ENCODE measurements at places on chromosomes 6 and 20.

- DNase-seq: no peak
These were observed 9.5 kb downstream of the NUS1 start for GRCh38 chr6:117684749-117685148.

DNA sequence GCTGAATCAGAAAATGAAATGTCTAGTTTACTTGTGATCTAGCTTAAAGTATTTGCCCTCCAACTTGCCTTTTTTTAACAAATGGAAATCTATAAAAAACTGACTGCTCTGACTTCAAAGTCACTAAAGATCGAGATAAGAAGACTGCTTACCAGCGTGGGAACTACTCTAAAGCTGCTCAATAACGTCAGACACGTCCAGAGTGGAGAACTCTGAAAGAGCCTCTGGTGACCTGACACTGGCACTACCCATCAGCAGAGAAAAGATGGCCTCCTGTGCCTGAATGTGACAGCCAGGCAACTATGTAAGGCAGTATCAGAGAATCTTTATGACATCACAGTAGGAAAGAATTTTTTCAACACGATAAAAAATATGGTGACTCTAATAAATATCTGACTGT is 202.1 kb upstream of the SHLD1 start:
- DNase-seq: no peak

DNA sequence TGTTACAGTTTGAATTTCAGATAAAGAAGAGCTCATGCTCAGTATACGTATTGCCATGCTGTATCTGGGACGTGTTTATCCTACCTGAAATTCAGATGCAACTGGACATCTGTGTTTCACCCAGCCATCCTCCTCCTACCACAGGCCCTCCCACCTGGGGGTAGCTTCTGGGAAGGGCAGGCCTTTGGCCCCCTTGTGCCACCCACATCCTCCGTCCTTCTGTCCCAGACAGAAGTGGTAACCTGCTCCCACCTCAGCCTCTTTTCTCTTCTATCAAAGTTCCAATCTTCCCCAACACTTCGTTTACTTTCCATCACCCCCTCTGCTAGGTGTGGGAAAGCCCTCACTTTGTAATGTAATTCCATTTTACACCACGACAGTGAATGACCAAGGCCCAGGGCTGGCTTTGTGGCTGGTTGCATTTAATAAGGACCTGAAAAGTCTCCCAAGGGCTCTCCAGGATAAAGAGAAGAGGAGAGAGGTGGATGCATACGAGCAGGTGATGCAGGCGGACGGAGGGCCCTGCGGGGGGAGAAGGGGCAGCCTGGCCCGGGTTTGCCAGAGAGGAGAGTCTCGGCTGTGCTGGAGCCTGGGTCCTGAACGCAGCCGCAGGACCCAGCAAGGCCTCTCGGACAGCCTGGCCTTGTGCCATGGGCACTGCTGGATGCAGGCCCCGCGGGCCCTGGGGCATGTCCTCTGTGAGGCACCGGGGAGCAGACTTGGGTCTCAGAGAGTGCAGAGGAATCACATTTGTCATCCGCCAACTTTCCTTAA is 98.4 kb downstream of the PSMB1 start:
- no peak for DNase-seq

DNA sequence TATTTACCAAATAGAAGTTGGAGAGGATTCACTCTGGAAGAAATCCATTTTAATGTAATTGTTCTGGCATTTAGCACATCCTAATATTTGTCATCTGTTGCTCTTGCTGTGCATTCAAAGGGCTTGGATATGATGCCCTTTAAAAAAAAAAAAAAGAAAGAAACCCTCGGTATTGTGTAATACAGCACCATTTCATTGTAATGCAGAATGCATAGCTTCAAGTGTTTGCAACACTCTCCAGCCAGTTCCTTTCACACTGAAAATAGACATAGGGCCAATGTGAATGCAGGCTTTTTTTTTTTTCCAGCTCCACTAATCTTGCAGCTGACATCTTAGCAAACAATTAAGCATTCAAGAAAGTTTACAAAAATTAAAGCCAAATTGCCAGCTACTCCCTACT is 197.4 kb upstream of the POU3F2 start:
- DNase-seq: no peak

DNA sequence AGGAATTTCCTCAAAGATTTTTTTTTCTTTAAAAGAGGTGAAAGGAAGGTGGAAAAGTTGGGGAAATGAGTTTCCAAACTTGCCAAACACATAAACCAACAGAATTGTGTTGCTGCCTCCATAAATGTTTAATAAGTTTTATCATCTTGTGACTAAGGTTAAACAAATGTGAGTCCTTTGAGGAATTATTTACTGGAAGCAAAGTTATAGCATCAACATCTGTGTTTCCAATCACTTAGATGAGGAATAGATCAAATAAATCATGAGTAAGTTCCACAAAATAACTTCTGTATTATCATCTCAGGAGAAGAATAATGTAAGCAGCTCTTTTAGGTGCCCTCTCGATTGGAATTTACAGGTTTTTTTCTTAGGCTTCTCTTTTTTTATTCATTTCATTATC is 20.5 kb downstream of the TSHZ2 start:
- no peak for DNase-seq

DNA sequence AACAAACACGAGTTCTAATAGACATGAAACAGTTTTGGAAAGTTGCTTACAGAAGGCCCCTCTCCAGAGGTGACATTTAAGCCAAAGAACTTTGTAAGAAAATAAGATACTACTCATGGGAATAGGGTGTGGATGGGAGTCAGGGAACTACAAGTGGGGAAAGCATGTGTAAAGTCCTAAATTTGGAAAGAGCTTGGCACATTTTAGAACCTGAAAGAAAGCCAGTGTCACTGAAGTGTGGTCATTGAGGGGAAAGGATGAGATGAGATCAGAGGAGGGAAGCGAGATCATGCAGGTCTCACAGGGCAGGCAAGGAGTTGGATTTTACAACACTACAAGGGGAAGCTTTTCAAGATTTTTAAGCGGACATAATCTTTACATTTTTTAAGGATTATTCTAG is 38.0 kb downstream of the VGLL2 start:
- DNase-seq: no peak

DNA sequence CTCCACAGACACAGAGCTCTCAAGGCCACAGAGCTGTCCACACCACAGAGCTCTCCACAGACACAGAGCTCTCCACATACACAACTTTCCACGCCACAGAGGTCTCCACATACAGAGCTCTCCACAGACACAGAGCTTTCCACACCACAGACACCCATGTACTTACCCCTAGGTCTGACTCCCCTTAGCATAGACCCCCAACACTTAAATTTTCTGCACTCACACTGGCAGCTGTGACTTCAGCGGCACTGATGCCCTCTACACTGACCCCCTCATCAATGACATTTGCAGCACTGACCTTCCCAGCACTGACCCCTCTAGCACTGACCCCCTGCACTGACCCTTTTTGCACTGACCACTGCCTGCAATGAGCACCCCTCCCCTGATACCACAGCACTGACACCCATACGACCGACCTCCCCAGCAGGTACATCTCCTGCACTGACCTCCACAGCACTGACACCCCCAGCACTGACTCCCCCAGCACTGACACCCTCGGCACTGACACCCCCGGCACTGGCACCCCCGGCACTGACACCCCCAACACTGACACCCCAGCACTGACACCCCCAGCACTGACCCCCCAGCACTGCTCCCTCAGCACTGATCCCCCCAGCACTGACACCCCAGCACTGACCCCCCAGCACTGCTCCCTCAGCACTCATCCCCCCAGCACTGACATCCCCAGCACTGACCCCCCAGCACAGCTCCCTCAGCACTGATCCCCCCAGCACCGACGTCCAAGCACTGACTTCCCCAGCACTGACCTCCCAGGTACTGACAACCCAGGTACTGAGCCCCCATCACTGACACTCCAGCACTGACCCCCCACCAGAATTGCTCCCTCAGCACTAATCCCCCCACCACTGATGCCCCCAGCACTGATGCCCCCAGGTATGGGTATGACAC is 56.5 kb downstream of the ERMARD start:
- DNase-seq: no peak

DNA sequence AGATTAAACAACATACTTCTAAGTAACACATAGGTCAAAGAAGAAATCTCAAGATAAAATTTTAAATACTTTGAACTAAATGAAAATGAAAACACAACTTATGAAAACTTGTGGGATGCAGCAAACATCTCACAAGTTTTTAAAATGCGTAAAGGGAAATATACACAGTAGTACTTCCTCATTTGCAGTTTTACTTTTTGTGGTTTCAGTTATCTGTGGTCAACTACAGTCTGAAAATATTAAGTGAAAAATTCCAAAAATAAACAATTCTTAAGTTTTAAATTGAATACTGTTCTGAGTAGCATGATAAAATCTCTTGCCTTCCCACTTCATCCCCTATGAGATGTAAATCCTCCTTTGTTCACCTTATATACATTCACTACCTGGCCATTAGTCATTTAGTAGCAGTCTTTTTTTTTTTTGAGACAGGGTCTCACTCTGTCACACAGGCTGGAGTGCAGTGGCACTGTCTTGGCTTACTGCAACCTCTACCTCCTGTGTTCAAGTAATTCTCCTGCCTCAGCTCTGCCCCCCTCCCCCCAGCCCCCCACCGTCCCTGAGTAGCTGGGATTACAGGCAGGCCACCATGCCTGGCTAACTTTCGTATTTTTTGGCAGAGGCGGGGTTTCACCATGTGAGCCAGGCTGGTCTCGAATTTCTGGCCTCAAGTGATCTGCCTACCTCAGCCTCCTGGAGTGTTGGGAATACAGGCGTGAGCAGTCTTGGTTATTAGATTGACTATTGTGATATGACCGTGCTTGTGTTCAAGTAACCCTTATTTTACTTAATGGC is 154.6 kb upstream of the AHI1 start:
- DNase-seq: no peak

GRCh38 chr6:137779982-137780381 is 87.1 kb upstream of the TNFAIP3 start:
- DNase-seq: no peak

DNA sequence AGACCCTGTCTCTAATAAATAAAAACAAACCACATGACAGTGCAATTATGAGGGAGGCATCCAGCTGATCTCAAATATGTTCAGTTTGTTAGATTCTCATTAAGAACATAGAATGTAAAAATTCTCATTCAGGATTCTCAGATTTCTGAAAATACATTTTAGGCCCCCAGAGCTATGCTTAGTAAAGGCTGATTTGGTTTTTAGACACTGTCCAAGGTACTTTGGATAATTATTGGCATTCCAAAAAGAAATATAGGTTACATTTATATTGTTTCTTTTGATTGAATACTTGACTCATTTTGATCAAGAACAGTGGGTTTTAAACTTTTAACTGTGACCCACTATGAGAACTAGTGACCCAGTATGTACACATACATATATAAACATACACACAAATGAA is 55.5 kb downstream of the ANKRD6 start:
- DNase-seq: no peak

- peak; percentile 87 for DNase-seq
These were observed 6.2 kb downstream of the TMEM242 start for GRCh38 chr6:157316871-157317814.

DNA sequence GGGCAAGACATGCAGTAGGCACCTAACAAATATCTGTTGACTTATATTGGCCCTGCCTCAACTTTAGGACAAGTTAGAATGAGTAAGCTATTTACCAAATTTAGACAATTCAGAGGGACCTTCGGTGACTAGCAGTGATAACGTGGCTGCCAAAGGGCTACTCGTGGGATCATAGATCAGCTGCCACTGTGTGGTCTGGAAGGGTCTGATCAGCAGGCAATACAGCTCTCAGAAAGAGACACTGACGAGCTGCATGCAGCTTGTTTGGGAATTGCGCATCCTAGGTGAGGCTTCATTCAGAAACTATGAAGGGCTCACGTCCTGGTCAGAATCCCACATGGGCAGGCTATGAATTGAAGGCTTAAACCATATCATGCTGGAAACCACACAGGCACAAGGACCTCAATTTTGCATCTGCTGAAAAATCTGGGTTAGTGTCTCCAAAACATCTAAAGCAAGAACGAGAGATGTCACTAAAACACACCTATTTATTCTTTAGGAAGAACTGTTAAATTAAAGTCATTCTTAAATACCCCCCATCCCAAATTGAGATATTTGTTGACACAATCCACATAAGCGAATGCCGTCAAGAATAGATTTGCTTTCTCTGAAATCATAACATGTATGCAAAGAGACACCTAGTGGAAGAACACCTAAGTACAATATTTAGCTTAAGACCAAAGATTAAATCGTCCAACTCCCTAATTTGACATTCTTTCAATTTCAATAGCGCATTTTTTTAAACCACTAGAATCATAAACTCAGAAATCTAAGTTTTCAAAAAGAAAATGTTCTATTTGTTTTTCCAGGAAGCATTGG is 79.6 kb downstream of the IPCEF1 start:
- DNase-seq: peak; percentile 47

GRCh38 chr6:148203970-148204369 is 138.7 kb upstream of the SASH1 start:
- DNase-seq: no peak

GRCh38 chr6:102216232-102216631 is 822.7 kb downstream of the GRIK2 start:
- DNase-seq: no peak

- DNase-seq: no peak
These were observed 2.0 kb downstream of the TMEM181 start for GRCh38 chr6:158561938-158562337.

- peak; percentile 45 for DNase-seq
These were observed 686.7 kb downstream of the COL12A1 start for GRCh38 chr6:74519163-74519562.

DNA sequence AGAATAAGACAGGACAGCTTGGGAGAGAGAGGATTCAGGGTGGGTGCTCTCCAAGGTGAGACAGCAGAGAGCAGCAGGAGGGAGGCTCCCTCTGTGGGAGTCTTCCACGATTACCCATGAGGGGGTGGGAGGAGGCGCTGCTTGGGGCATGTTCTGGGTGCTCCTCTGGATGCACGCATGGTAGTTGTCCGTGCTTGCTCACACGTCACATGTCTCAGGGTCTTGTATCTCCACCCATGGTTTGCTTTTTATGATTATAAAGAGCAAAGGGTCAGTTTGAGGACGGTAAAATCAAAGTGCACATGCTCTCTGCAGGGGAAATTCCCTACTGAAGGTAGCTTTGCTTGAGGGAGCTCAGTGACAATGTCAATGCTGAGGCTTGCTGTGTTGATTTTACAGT is 338.4 kb downstream of the THBS2 start:
- DNase-seq: no peak

GRCh38 chr6:142482249-142482648 is 180.4 kb downstream of the ADGRG6 start:
- DNase-seq: no peak

DNA sequence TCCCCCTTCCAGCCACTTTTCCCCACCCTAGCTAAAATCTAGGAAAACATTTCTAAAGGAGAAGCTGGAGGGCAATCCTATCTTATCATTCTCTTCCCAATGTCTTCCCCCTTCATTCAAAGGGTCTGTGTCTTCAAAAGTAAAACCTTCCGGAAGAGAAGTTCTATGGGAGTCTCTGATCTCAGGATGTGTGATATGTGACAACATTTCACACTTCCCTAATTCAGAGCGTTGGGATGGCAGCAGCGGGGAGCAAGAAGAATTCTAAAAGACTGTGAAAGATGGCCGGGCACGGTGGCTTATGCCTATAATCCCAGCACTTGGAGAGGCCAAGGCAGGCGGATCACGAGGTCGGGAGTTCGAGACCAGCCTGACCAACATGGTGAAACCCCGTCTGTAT is 65.4 kb upstream of the AKIRIN2 start:
- no peak for DNase-seq

- DNase-seq: no peak
These were observed 34.0 kb downstream of the SLX4IP start for GRCh38 chr20:10469056-10469455.

Data from foreskin fibroblast (primary cell).